NB4 (cell line): ENCODE measurements at places on chromosomes 11 and 22.

GRCh38 chr11:3201677-3202181 is 16.9 kb downstream of the MRGPRG start:
- no peak for DNase-seq

GRCh38 chr11:78424334-78425270 is 7.0 kb upstream of the GAB2 start:
- peak; percentile 84 for DNase-seq

DNA sequence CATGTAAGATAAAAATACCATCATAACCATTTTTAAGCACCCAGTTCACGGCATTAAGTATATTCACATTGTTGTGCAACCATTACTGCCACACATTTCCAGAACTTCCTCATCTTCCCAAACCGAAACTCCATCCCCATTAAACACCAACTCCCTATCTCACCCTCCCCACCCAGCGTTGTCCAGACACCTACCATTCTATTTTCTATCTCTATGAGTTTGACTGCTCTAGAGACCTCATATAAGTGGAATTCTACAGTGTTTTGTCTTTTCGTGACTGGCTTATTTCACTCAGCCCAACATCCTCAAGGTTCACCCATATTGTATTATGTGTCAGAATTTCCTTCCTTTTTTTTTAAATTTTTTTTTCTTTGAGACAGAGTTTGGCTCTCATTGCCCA is 45.2 kb downstream of the PPFIA1 start:
- DNase-seq: peak; percentile 73

DNA sequence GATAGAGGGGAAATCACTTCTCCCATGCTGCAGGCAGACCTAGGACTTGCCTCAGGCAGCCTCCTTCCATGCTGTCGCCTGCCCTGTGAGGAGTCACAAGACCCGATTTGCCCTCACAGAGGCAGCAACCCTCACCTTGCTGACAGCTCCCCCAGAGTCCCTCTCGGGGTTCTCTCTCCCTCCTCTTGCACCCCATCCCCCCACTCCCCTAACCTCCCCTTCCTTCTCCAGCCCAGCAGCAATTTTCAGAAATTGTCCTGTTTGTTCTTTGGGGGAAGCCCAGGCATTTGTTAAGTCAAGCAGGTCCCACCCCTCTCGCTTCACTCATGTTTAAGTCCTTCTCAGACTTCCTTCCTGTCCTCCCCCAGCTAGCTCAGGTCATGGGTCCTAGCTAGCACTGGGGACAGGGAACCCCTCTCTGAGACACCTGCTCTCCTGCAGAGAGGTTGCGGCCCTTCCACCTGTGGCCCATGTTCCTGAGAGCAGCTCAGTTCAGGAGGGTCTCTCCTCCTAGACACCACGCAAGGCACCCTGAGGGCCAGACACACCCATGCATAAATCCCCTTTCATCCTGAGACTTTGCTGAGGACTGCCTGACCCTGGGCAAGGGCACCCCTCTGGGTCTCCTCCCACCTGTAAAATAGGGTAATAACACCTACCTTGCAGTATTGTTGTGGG is 6.3 kb upstream of the FXYD2 start:
- DNase-seq: peak; percentile 39
